K562 (cell line): ENCODE measurements at places on chromosomes 12 and 14.
A peak's percentile ranks its signal among the peaks of the same experiment; 100 is the strongest.

DNA sequence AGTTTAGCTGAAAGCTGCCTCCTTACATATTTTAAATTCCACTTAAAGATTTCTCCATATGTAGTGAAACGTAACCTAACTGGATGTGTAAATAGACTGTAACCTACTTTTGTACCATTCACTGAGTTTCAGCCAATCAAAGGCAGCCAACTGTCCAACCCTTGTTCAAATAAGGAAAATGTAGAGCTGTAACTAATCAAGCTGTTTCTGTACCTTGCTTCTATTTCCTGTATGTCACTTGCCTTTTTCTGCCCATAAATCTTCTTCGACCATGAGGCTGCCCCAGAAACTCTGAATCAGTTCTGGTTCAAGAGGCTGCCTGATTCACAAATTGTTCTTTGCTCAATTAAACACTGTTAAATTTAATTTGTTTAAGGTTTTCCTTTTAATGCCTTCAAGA lies 6.3 kb downstream of the SLC7A8 start:
- no peak for DNase-seq

- DNase-seq, result no peak
These were observed 46.8 kb upstream of the BEGAIN start for GRCh38 chr14:100634026-100634425.

- DNase-seq, result no peak
These were observed 69.5 kb downstream of the LRIG3 start for GRCh38 chr12:58850826-58851225.

- DNase-seq, result peak; percentile 90
These were observed 864 bp downstream of the DNAJC22 start for GRCh38 chr12:49347311-49348193.

DNA sequence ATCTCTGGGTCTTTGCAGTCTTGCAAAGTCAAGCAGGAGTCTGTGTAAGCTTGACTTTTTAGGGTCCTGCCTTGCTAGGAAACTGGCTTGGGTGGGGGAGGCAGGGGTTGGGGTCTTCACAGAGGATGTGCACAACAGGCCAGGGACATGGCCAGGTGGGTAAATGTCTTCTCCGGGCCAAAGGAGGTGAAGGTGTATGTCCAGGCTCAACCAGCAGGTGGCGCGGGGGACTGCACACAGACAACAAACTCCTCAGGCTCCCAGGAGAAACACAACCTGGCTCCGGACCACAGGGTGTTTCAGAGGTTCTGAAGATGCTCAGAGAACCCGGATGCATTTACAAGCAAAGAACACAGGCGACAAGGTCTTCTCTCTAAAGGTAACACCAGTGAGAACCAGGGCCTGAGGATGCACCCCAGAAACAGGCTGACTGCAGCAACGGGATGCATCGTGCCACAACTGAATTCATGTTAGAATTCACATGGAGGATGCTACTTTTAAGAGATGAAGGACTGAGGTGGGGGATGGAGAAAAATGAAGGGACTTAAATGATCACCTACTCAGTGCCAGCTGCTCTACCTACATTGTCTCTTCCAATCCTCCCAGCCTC lies 56.0 kb downstream of the PLEKHG3 start:
- peak; percentile 73 for DNase-seq

DNA sequence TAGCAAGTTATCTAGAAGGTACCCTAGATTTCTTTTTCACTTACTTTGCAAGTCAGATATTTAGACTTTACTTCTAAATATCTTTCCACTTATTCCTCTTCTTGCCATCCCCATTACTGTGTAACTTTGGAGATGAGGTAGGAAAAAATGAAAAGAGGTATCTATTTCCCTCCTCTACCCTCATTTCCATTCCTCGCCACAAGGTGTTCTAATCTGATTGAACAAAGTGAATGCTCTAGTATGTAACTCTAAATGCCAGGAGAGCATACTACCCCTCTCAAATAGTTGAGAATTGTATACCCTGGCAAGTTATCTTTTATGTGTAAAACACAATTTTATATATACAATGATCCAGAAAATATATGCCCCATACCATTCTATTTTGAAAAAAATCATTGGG lies 1.7 kb upstream of the LDHB start:
- DNase-seq, result peak; percentile 13

DNA sequence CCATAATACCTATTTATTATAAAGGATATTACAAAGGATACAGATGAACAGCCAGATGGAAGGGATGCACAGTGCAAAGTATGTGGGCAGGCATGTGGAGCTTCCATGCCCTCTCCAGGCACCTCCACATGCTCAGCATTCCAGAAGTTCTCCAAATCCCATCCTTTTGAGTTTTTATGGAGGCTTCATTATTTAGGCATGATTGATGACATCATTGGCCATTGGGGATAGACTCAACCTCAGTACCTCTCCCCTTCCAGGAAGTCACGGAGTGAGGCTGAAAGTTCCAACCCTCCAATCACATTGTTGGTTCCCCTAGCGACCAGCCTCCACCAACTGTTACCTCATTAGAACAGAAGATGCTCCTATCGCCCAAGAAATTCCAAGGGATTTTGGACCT lies 156.4 kb downstream of the ATP23 start:
- DNase-seq, result no peak

DNA sequence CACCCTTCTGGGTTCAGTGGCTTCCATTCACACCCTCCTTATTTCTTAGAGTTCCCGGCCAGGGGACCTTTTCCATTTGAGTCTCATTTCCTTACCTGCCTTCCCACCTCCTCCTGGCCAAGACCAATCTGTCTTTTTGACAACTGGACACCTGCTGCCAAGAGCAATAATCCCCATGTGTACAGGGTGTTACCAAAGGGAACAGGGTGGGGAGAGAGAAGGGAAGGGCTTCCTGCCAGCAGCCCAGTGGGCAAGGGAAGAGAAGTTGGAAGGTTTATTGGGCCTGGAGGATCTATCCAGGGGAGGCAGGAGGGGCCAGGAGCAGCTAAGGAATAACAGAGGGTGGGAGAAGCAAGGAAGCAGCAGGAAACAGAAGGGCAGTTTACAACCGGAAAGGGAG lies 346.2 kb downstream of the C12orf75 start:
- no peak for DNase-seq

DNA sequence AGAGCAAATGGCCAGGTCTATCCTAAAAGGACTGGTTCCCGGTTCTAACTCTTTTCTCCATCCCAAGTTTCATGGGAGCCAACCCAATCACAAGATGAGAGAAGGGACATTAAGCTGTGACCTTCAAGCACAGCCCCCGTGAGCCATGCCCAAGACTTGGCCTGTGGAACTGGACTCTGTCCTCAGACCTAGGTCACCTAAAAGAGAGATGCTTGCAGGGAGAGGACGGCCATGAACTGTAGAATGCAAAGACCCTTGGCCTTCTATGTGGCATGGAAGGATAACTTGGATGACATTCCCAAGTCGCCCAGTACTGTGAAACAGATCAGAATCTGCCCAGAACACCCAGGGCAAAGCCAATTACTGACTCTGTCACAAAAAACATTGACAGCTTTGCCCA lies 263.5 kb downstream of the DPF3 start:
- DNase-seq, result no peak

GRCh38 chr14:74492776-74493342 lies at the start of gene NPC2:
Gene NPC2, minus strand, starts transcription at chr14:74493305. Its CDS starts 31 bp downstream, at chr14:74493274.
- DNase-seq, result no peak

GRCh38 chr12:65953631-65954030 lies 129.3 kb downstream of the HMGA2 start:
- no peak for DNase-seq

DNA sequence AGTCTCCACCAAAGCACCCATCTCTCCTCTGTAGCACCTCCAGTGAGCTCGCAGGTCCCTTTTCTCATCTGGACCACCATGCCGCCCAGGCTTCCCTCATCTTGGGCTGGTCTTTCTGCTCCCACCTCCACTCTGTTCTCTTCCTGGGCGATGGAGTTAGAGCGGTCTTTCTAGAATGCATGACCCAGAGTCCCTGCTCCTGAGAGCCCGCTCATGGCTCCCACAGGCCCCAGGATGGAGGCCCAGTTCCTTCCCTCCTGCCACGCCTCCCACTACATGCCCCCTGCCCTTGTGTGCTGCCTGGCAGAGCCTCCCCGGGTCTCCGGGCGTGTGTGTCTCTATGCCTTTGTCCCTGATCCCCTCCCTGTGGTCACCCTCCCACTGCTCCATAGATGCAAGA lies 100.7 kb upstream of the RTL1 start:
- no peak for DNase-seq

DNA sequence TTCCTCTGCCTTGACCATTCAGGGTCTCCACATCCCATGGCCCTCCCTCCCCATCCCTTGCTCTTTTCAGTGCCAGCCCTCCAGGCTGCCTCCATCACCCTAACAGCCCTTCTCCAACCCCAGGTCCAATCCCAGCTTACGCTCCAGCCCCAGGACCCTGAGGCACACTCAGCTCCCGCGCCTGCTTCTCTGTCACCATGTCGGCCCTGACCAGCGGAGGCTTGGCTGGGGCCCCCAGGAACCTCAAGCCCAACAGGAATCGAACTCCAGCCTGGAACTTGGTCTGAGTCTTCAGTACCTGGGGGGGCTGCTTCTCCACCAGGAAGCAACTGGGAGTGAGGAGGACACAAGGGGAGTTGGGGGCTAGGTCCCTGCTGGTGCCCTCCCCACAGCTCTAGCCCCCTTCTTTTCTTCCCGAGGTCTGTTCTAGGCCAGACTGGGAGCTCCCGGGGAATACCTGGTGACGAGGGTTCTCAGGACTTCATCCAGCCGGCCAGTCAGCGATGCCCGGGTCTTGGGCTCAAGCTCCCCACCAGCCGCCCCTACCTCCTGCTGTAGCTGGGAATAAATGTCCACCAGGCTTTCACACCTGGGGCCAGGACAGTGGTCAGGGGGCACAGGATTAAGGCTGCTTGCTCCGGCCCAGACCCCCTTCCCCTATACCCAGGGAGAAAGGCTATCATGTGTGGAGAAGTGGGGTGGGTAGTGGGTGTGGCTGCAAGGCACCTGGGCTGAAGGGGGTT lies 6.0 kb downstream of the STAT6 start:
- peak; percentile 4 for DNase-seq

- no peak for DNase-seq
These were observed 29.2 kb downstream of the ITPK1 start for GRCh38 chr14:93086441-93087055.

GRCh38 chr12:109222062-109222461 lies 87.0 kb downstream of the FOXN4 start:
- no peak for DNase-seq

- DNase-seq, result no peak
These were observed 26.7 kb downstream of the CRY1 start for GRCh38 chr12:107066691-107067090.

GRCh38 chr14:73665130-73665529 lies 20.3 kb downstream of the DNAL1 start:
- DNase-seq, result no peak

GRCh38 chr12:51886021-51886710 lies 1.7 kb upstream of the ANKRD33 start:
- peak; percentile 53 for DNase-seq

GRCh38 chr12:126734710-126735109 lies 1532.3 kb upstream of the TMEM132C start:
- no peak for DNase-seq

GRCh38 chr14:38989922-38990546 lies 113.0 kb downstream of the SEC23A start:
- no peak for DNase-seq
